ENCODE measurements at places on chromosomes 4 and X. TPM values are rescaled to one million over a fixed set of nuclear protein-coding genes. Genes with fewer than 3 reads are reported as not detected.

Gene CHRDL1
- 10.6 TPM for total RNA-seq

Gene TECRL
- 18.4 TPM for total RNA-seq

Gene NXF2B
- not detected for total RNA-seq

Gene NOX1
- not detected for total RNA-seq

Gene RPA4
- total RNA-seq, result 0.93 TPM

Gene LGI2
- total RNA-seq, result 2.6 TPM

Gene HGFAC
- 0.80 TPM for total RNA-seq

Gene TEX13C
- total RNA-seq, result not detected

Gene ZNF630
- 2.3 TPM for total RNA-seq

Gene APOOL
- total RNA-seq, result 11.3 TPM

Gene SSX3
- total RNA-seq, result not detected

Gene MAGEB4
- not detected for total RNA-seq

Gene TMPRSS11D
- total RNA-seq, result not detected

Gene BMX
- total RNA-seq, result 2.2 TPM

Gene HTR2C
- not detected for total RNA-seq

Gene RTL9
- 0.80 TPM for total RNA-seq

Gene GAGE13
- not detected for total RNA-seq

Gene TASL
- 0.75 TPM for total RNA-seq

Gene GABRB1
- total RNA-seq, result not detected

Gene GUCY1A1
- total RNA-seq, result 16.4 TPM

Gene NPFFR2
- 0.53 TPM for total RNA-seq

Gene XAGE1B
- total RNA-seq, result 0.44 TPM

Gene PIN4
- total RNA-seq, result 19.6 TPM

Gene TRMT2B
- 8.1 TPM for total RNA-seq

Gene CXCR3
- not detected for total RNA-seq

Gene CD99
- 158 TPM for total RNA-seq

Gene FAM47A
- total RNA-seq, result not detected

Gene SRPK3
- total RNA-seq, result 195 TPM

Gene ZCCHC12
- total RNA-seq, result 0.27 TPM

Gene REELD1
- total RNA-seq, result not detected

Gene CLNK
- total RNA-seq, result 0.04 TPM

Gene PPP1R2C
- not detected for total RNA-seq

Gene RGN
- 3.1 TPM for total RNA-seq

Gene VMA21
- 26.9 TPM for total RNA-seq

Gene HEPH
- 6.3 TPM for total RNA-seq

Gene NAA11
- total RNA-seq, result 0.13 TPM

Gene KCNIP4
- total RNA-seq, result 0.44 TPM

Gene TCEAL7
- 155 TPM for total RNA-seq

Gene KIF4A
- total RNA-seq, result 5.1 TPM

Gene TMEM35A
- 1.1 TPM for total RNA-seq

Gene BEND2
- not detected for total RNA-seq

Gene IL2RG
- total RNA-seq, result 0.98 TPM

Gene FGFBP1
- not detected for total RNA-seq

Gene BCOR
- 21.0 TPM for total RNA-seq

Gene TEC
- 0.40 TPM for total RNA-seq

Gene STBD1
- total RNA-seq, result 30.9 TPM

Gene NAP1L5
- 6.0 TPM for total RNA-seq

Gene FGFR3
- 0.89 TPM for total RNA-seq

Gene DGKK
- total RNA-seq, result not detected

All from muscle of leg (tissue), 16 donors.